ENCODE measurements at places on chromosomes 16 and 17.

DNA sequence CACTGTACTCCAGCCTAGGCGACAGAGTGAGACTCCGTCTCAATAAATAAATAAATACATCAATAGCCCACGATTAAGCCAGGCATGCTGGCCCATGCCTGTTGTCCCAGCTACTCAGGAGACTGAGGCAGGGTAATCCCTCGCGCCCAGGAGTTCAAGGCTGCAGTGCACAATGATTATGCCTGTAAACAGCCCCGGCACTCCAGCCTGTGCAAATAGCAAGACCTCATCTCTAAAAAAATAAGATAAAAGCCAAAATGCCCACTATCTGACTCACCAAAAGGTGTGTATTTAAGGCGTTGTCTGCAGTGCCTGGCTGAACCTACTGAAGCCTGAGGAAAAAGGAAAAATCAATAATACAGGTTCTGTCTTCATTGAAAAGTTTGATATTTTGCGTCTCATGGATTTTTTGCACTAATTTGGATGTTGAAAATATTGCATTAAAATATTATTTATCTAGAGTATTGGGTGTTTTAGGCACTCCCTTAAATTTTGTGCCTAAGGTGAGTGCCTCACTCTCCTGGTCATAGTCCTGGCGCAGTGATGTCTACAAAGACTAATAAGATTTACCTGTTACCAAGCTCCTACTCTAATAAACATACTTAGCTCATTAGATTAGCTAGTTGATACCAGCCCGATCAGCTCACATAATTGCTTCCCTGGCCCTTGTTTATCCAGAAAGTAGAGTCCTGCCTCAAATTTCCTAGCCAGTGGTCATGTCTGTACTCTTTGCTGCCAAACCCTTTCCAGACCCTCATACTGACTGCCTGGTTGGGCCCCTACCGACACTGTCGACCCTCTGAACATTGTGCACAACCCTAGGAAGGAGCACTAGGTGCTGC, 24.7 kb upstream of the TOB1 start:
- peak; percentile 61 for DNase-seq

- DNase-seq: peak; percentile 80
Measured at GRCh38 chr16:2042171-2042985, 5.3 kb downstream of the NTHL1 start.

GRCh38 chr17:28470266-28470913, 3.1 kb upstream of the SLC13A2 start:
- DNase-seq: no peak

- DNase-seq: no peak
Measured at GRCh38 chr17:14935139-14935841, 329.8 kb downstream of the PMP22 start.

GRCh38 chr16:78146807-78147206, 47.4 kb downstream of the WWOX start:
- DNase-seq: no peak

Measured in HT-29 (cell line).